Tibial artery (tissue), 4 donors: ENCODE measurements at places on chromosomes 13 and 19.

DNA sequence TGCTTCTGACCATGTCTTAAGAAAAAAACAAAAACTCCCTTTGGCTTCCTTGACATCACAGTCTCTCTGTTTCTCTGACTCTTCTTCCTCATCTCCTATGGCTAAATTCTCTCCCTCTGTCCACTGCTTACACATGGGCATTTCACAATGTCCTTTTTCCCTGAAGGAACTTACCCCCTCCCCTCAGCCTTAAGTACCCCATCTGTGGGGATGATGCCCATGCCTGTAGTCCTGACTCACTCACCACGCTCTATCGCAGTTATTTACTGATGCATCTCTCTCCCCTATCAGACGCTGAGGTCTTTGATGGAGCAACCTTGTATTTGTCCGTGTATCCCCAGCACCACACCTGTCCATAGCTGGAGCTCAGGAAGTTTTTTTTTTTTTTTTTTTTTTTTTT is 32.4 kb downstream of the ACTN4 start:
- DNase-seq, result no peak

- DNase-seq, result no peak
Measured at GRCh38 chr13:41267106-41267505, 3.7 kb upstream of the MTRF1 start.

DNA sequence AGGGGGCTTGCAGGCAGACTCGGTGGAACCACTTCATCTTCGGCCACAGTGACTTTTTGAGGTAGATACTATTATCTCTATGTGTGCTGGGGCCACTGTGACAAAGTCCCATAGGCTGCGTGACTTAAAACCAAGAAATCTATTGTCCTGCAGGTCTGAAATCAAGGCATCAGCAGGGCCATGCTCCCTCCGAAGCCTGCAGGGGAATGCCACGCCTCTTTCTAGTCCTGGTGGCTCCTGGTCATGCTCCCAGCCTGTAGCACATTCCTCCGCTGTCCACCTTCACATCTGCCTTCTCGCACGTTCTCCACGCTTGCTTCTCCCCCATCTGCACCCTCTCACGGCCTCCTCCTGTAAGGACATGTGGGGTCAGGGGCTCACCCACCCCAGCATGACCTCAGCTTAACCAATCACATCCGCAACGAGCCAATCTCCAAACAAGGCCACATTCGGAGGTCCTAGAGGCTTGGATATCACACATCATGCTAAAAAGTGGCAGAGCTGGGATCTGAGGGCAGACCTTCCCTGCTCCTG is 21.0 kb upstream of the RAB20 start:
- no peak for DNase-seq

DNA sequence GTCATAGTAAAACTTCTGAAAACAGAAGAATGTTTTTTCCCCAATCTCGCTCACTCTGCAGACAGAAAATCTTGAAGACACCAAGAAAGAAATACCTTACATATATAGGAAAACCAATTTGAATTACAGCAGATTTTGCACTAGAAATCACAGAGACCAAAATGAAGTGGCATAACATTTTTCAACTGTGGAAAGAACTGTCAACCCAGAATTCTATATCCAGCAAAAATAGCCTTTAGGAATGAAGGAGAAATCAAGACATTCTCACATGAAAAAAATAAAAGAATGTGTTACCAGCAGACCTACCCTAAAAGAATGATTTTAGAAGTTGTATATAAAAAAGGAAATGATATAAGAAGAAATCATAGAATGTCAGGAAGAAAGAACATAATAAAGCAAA is 28.7 kb downstream of the CCDC122 start:
- DNase-seq, result no peak

DNA sequence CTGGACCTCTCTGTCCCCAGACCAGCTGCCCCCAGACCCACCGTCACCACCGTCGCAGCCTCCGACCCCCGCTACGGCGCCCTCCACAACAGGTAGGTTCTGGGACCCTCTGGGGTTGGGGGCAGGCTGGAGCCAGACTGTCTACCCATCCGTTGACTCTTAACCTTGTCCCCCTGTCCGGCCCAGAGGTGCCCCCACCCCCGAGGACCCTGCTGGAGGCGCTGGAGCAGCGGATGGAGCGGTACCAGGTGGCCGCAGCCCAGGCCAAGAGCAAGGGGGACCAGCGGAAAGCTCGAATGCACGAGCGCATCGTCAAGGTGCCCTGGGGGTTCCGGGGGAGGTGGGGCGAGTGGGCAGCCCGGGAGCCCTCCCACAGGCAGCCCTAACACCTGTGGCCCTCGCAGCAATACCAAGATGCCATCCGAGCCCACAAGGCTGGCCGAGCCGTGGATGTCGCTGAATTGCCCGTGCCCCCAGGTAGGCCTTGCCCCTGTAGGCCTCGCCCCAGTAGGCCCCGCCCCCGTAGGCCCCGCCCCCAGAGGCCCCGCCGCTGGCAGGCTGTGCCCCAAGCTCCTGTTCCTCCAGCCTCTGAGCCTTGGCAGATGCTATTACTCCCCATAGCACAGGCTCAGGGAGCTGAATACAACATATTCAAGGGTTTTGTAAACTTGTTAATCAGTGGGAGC is 12.9 kb downstream of the CC2D1A start:
- DNase-seq, result no peak

DNA sequence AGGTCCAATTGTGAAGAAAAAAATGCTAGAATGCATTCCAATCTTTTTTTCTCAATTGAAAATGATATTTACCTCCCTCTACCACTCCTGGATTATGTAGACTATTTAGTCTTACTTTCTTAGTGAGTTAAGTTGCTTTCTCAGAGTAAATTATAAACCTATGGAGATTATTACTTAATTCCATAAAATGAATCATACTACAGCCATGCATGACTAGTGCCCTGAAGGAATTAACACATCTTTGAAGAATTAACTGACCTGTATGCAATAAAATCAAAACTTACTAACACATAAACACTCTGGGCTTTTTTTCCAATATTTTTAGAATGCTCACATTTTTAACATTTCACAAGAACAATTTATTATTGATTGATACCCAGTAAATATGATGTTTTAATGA is 379.4 kb upstream of the DACH1 start:
- DNase-seq, result no peak

DNA sequence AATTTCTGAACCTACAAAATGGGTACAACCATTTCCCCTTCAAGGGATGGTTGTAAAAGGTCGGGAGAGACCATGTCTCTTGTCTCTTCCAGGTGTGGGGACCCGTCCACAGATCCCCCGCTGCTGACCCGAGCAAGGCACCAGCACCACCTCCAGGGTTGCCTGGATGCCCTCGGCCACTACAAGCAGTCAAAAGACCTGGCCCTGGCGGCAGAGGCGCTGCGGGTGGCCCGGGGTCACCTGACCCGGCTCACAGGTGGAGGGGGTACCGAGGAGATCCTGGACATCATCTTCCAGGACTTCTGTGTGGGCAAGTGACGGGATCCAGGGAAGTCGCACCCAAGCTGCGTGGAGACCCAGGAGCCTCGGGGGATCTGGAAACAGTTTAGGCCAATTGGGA is 4.0 kb downstream of the GTPBP3 start:
- DNase-seq, result no peak

DNA sequence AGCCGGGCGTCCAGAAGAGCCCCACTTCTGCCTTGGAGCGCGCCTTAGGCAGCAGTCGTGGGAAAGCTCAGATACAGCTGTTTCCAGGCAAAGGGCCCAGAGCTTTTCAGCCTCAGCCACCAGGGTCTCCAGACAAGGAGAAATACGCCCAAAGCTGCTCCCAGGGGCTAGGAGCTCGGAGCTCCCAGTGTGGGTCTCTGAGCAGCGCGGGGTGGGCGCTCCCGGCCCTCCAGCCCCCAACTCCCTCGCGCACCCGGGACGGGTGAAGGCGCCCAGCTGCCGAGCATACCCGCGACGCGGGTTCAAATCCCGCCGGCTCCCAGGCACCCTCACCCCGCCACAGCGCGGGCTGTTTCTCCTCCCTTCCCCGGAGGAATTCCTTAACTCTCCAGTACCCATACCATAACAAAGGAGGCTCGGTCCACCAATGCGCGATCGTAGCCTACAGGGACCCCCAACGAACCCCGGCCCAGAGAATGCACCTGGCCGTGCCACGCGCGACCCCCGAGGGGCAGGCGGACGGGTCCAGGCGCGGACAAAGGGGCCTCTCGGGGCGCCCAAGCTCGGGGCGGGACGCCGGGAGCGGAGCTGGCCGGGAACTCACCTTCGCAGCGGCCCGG is 507 bp downstream of the COL4A1 start:
- DNase-seq, result peak; percentile 65

DNA sequence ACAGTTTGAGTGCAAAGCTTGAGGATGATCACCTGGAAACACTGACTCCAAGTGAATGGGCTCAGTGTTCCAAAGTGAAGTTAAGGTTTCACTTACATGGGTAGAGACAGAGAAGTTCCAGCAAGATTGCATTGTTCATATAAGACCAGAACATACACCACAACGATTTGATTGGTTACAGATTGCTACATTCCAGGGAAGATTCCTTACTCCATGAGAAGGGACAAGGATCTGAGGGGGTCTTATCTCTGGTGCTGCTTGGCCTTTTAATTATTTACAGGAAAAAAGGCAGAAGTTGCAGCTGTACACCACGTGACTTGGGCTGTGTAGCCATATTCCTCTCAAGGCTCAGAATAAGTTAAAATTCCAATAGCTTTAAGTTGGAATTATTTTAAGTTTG is 12.3 kb downstream of the WDFY2 start:
- no peak for DNase-seq

DNA sequence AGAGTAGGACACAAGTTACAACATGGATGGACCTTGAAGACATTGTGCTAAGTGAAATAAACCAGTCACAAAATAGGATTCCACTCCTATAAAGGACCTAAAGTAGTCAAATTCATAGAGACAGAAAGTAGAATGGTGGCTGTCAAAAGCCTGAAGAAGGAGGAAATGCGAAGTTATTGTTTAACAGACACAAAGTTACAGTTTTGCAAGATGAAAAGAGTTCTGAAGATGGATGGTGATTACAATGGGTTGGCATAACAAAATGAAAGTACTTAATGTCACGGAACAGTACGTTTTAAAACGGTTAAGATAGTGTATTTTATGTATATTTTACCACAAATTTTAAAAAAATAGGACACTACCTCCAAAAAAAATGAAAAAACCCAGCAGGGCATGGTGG is 34.8 kb downstream of the FOXO1 start:
- DNase-seq, result no peak

- DNase-seq, result peak; percentile 50
Measured at GRCh38 chr13:113598481-113598880, 13.9 kb downstream of the TFDP1 start.

- no peak for DNase-seq
Measured at GRCh38 chr13:39498471-39499114, 104.4 kb downstream of the LHFPL6 start.

GRCh38 chr13:97325738-97326137 is 103.6 kb downstream of the MBNL2 start:
- no peak for DNase-seq

- no peak for DNase-seq
Measured at GRCh38 chr13:41864658-41865057, 96.3 kb downstream of the VWA8 start.

DNA sequence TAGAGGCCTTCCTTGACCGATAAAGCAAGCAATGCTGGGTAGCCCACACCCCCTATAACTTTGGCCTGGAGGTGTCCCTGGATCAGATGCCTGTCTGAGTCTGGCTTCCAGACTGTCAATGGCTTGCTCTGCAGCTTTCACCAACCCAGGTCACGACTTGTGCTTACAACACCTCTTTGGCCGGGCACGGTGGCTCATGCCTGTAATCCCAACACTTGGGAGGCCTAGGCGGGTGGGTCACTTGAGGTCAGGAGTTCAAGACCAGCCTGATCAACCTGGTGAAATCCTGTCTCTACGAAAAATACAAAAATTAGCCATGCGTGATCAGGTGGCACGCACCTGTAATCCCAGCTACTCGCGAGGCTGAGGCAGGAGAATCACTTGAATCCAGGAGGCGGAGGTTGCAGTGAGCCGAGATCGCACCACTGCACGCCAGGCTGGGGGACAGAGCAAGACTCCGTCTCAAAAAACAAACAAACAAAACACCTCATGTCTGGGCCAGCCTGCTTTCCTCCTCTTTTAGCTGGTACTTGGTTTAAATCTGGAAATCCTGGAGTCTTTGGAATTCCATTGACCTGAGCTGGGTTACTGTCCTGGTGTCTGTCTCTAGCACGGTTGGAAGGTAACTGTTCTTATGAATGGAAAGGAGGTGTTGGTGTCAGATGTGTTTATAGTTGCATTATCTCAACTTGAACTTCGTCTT is 10.3 kb upstream of the GARRE1 start:
- no peak for DNase-seq

DNA sequence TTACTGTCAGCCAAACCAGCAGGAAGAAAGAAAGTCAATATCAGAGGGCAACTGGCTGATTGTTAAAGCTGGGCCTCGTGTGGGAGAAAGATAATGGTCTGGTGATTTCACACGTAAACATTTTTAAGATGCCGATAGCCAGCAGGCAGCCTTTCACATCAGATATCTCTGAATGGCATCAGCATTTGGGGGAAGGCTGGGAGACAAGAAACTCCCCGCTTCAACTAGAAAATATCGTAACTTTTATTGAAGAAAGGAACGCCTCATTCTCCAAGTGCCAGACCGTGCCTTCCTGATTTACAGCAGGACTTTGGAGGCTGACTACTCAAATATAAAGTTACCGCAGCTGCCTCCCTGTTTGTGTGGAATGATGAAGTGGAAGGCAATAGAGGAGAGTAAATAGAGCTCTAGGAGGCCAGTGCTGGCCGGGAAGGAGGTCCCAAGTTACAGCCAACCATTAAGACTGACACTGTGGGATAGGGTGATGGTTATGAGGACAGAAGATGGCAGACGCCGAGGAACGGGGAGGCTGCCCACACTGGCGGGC is 284.3 kb upstream of the MAB21L1 start:
- no peak for DNase-seq

- no peak for DNase-seq
Measured at GRCh38 chr13:31043957-31044356, 111.5 kb downstream of the TEX26 start.

DNA sequence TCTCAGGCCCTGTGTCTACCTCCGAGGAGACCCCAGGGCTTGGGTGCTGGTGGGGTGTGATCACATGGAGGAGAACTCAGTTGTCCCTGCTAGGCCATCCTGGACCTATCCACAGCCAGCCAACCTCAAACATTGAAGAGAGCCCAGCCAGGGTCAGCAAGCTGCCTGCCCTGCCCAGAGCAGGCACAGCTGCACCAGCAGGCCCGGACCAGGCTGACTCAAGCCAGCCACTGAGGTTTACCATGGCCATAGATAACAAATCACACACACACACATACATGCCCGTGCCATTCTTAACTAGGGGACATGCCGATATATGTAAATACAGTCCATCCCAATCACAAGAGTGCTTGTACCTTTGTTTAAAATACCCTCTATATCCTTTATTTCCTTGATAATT is 8.1 kb downstream of the ARHGEF7 start:
- no peak for DNase-seq

GRCh38 chr13:113486698-113487097 is 3.8 kb downstream of the DCUN1D2 start:
- no peak for DNase-seq

GRCh38 chr19:43452582-43452981 is 12.8 kb downstream of the LYPD3 start:
- DNase-seq, result no peak

- no peak for DNase-seq
Measured at GRCh38 chr19:556611-557382, 12.9 kb downstream of the GZMM start.
